ENCODE measurements at places on chromosomes 6 and 20.

GRCh38 chr20:15916623-15917022 lies 656.6 kb downstream of the KIF16B start:
- DNase-seq, result no peak

- DNase-seq, result no peak
Measured at GRCh38 chr20:36116807-36117441, 37.6 kb upstream of the EPB41L1 start.

DNA sequence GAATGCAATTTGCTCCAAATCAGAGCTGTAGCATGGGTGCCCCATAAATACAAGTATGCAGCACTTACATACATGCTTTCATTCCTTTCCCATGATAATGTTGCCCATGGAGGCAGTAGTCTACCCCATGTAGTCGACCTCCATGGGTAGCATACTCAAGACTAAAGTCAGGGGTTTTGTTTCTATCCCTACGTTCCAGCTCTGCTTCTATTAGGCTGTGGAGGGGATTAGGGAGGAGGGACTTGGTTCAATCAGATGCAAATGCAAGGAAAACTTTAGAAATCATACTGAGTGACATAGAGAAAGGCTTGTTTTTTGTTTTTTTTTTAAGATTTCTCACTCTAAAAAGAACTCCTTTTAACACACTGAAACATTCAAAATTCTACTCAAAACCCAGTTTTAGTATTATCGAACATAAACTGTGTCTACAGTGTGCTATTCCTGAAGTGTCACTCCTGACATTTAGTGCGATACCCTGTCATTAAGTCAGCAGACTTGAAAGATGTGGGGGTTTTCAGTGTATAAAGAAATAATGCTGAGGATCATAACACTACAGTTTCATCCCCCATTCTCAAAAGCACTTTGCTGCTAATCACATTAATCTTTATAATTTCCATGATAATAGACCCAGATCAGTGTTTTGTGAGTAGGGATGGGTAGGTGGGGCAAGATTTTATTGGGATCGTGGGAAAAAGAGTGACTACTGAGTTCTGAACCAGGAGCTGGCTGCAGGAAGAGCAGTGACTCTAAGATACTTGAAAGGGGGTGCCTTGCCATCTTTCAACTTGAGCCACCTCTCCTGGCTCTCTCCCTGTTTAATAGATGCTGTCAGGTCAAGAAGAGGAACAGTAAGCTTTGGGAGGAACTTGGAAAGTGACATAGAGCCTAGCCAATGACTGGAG lies 40.4 kb upstream of the SCML4 start:
- no peak for DNase-seq

GRCh38 chr6:16743664-16744210 lies 17.5 kb downstream of the ATXN1 start:
- no peak for DNase-seq

- DNase-seq, result peak; percentile 75
Measured at GRCh38 chr6:122789182-122790027, at the start of gene SMPDL3A. TSS of gene SMPDL3A (plus strand) at chr6:122789258. CDS start at chr6:122789347, 89 bp downstream.

DNA sequence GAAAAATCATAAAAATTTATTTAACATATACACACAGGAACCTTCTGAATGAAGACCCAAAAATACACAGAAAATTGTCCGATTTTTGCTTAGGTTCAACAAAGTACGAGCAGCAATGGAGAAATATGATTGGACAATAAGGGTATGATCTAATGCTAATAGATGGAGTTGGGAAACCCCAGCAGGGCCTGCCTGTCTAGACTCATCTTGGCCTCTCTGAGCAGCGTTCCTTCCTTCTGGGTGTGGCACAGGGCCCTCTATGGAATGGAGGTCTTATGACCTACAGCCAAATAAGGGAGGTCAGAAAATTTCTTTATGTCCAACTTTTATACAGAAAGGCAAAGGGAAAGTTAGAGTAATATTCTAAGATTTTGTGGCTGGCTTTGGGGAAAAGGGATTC lies 27.7 kb upstream of the ENPP4 start:
- no peak for DNase-seq

- no peak for DNase-seq
Measured at GRCh38 chr6:142162780-142163179, 15.7 kb downstream of the VTA1 start.

- DNase-seq, result no peak
Measured at GRCh38 chr20:41467690-41468089, 101.1 kb upstream of the EMILIN3 start.

DNA sequence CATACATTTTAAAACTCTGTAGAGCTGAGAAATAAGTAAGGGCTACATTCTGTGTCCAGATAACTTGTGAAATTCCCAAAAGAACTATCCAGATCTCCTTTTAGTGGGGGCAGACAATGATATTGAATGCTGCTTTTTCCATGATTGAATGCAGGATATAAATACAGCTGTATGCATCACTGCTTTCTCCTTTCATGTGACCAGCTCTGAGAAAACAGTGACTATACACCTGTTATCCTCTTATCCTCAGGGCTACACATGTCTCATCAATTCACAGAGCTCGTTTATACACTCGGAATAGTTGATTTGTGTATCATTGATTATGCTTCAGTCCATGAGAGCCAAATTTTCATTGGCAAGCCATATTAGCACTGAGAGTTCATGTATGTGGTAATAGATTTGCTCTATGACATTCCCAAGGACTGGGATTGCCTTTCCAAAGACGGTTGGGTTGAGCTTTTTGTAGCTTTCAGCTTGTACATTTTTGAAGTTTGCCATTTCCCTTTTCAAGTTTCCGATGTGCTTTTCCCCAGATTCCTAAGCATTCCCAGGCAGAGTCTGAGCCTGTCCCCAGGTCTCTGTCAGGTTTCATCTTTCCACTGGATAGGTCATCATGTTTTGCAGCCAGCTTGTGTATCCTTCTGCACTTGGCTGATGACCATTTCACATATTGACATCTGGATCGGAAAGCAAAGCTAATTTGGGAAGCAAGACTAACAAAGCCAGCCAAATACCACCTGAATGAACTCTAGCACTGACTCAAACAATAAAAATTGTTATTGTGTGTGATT lies 97.7 kb downstream of the RFX6 start:
- DNase-seq, result peak; percentile 16

DNA sequence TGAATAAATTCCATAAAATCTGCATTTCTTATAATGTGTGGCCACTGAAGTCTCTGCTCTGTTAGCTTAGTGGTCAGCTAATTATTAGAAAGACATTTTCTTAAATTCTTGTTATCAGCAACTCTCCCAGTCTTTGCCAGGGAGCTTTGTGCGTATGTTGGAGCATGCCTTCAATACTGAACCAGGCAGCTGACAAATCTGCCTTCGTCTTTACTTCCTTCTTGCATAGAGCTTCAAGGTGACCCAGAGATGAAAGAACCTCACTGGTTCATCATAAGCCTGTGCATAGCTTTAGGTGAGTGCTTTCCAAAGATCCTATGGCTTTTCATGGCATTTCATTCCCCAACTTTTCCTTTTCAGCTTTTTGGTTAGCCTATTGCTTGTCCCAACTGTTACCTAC lies 43.0 kb upstream of the NELFCD start:
- DNase-seq, result no peak

GRCh38 chr6:3623451-3624249 lies 127.9 kb downstream of the PXDC1 start:
- no peak for DNase-seq

DNA sequence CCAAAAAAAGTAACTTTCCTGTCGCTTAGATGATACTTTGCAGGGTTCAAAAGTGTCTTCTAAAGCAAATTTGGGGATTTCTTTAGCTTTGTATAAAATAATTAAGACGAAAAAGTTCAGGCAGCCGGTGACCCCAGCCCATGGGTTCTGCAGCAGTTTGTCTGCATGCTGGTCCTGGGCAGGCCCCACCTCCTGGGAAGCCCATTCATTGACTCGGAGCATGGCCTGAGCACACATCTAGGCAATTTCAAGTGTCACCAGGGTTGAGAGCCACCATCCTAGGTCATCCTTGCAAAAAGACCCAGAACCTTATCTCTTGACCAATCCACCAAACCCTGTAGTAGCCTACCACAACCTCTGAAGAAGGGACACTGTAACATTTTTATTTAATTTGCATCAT lies 20.6 kb downstream of the BFSP1 start:
- no peak for DNase-seq

DNA sequence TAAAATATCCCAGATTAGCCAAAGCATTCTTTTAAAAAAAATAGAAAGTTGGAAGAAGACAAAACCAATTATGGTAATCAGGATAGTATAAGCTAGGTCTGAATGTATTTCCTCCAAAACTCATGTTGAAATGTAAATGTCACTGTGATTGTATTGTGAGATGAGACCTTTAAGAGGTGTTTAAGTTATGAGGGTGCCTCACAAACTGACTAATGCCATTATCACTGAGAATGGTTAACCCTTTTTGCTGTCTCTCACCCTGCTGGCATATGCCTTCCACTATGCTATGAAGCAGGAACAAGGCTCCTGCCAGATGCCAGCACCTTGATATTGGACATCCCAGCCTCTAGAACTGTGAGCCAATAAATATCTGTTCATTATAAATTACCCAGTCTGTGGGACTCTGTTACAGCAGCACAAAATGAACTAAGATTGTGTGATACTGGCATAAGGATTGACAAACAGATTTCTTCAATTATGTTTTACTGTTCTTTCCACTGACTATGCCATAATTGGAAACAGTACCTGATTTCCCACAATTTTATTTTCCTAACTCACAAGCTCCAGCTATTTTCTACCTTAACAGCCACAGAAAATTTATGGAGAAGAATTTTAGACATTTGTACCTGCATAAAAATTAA lies 63.8 kb downstream of the IBTK start:
- DNase-seq, result no peak

DNA sequence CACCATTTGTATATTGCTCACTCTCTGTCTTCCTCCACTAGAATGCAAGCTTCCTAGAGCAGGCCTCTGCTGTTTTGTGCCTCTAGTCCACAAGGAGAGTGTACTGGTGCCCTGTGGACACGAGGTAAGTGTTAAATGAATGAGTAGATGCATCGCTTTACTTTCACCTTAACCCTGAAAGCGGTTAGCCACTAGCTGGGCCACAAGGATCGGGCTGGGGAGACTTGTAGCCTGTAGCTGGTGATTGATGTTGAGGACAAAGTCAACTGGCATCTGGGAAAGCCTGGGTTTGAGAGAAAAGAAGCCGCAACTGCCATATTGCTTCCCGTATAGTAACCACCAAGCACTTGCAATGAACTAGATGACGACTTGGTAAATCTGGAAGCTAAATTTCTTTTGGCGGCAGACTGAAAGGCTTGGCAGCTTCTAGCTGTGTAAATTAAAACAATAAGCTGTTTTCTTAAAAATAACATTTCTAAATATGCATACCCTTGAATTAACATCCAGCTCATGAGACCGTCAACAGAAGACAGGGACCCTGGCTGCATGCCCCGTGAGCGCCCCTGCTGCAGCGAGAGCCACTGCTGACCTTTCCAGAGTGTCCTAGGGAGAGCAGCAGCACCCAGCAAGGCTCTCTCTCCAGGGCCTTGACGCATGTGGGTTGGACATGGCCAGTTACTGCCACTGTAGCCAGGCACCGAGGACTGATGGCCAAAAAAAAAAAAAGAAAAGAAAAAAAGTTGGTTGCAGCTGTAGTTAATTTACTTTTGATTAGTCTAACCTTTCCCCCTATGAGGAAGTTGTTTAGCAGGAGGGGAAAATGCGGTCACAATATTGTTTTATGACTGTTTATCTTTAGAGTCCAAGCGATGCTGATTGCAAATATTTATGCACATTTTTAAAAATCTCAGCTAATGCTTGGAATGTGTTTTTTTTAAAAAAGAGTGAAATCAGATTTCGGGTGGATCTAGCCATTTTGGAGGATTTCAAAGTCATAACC lies 315.1 kb downstream of the TFAP2C start:
- no peak for DNase-seq

DNA sequence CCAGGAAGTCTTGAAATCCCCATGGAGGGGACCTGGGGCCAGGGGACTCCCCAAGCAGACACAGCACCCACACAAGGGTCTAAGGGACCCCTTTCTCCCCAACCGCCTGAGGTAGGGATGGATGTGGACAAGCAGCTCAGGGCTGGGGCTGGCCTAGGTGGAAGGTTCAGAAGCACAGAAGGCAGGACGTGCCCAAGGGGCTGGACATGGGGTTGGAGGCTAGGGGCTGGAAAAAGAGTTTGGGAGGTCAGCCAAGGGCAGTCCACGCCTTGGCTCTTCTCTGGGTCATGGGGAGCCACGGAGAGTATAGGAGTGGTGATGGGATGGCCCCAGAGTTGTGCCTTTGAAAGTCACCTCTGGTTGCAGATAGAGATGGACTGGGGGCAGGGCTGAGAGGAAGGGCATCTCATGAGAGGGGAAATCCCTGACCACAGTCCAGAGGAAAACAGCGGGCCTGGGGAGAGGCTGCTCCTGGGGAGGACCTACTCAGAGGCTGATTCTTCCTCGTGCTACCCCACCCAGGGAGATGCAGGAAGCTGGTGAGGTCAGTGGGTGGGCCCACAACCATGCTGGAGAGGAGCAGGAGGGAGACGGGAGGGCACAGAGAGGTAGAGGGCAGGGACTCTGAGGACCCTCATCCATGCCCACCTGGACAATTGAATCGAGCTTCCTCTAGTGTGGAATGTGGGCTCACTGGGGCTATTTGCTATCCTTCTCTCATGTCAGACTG lies 2.5 kb upstream of the HSPA12B start:
- DNase-seq, result no peak

GRCh38 chr20:43825051-43825402 lies 89.6 kb upstream of the TOX2 start:
- no peak for DNase-seq

DNA sequence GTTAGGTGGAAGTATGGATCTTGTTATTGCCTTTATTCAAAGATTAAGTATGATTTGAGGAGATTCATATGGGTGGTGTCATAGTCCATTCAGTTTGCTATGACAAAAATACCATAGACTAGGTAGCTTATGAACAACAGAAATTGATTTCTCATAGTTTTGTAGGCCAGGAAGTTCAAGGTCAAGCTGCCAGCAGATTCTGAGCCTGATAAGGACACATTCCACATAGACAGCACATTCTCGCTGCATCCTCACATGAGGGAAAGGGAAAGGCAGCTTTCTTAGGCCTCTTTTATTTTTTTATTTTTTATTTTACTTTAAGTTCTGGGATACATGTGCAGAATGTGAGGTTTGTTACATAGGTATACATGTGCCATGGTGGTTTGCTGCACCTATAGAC lies 27.7 kb downstream of the ME1 start:
- DNase-seq, result no peak

- peak; percentile 81 for DNase-seq
Measured at GRCh38 chr20:39849664-39850063, 839.4 kb downstream of the MAFB start.

- DNase-seq, result no peak
Measured at GRCh38 chr20:24935766-24936525, 13.1 kb upstream of the CST7 start.

DNA sequence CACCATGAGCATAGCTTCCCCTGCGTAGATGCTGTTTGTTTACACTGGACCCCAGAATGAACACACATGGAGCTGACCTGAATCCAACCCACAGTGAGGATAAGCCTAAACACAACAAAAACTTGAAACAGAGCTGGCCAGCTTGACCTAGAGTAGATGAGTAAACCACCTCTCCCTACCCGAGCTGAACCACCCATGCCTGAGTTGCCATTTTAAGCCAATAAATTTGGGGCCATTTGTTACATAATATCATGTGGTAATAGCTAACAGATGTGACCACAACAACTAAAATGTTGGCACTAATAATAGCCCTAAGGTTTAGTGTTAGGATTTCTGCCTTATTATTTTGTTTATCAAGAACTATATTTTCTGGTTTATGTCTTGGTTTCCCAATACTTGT lies 103.2 kb upstream of the GRIK2 start:
- DNase-seq, result no peak

Measured in muscle of arm (tissue), 14 donors.